T47D (cell line): ENCODE measurements at places on chromosomes 7 and 10.

- DNase-seq, result no peak
These were observed 38.9 kb upstream of the CPXM2 start for GRCh38 chr10:123930340-123931001.

DNA sequence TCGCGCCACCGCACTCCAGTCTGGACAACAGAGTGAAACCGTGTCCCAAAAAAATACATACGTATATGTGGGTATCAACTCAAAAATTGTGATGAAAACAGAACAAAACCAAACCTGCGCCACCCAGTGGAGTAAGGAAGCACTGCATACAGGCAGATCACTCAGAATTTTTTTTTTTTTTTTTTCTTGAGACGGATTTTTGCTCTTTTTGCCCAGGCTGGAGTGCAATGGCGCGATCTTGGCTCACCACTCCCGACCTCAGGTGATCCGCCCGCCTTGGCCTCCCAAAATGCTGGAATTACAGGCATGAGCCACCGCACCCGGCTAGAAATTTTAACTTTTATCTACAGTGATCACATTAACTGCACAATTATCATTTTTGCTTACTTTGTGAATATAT lies 9.1 kb upstream of the TMEM236 start:
- peak; percentile 60 for DNase-seq

GRCh38 chr10:13624630-13625029 lies 37.9 kb downstream of the PRPF18 start:
- DNase-seq, result no peak

- no peak for DNase-seq
These were observed 114.6 kb downstream of the TACC2 start for GRCh38 chr10:122103592-122103991.

DNA sequence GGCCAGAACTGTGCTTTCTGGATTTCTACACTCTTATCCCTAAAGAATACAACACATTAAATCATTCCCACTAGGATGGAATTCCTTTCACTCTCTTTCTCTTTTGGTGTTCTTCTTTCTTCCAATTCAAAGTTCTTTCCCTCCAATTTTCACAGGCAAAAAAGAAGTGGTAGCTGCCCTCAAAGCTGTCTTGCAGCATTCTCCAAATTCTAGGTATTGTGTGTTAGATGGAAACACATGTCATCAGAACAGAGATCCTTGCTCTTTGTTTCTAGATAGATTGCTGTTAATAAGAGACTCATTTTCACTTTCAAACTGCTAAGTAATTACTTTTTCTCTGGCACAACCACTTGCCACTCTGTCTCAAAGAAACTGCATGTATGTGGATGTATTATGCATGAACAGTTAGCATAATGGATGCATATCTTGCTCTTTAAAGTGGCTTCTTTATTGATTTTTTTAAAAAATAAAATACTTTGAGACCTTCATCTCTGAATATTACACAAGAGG lies 31.0 kb downstream of the SHTN1 start:
- DNase-seq, result no peak

DNA sequence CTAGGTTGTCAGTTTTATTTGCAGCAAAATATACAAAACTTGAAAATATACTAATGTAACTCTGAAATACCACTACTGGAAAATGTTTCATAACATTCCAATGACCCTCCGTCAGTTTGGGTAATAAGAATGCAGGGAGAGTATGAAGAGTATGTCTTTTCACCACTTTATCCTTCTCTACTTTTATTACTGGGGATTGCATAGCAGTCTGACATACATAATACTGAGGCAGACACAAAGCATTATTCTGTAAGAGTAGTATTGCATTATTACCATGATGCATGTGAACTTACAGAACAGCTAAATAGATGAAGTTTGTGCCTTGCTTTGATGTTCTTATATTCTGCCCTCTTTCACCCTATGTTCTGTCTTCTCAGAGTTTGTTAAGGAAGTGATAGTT lies 151.8 kb upstream of the TPK1 start:
- no peak for DNase-seq

GRCh38 chr10:4473977-4474376 lies 352.0 kb upstream of the AKR1E2 start:
- DNase-seq, result no peak

GRCh38 chr7:69657985-69658384 lies 59.7 kb downstream of the AUTS2 start:
- DNase-seq, result no peak

DNA sequence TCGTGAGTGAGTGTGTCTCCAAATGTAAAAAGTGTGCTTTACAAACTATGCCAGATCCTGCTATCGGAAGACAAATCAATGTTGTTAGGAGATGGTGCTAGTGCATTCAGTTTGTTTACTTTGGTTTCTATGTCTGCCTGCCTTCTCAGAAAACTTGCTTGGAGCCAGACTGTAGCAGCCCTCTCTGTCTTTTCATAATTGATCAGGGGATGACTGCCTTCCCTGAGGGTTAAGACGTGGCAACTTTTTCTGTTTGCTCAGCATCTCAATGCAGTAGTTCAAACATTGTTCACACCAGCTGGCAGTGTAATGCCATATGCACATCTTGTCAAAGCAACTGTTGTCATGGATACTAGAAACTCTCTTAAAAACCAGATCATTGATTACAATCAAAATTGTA lies 118.5 kb downstream of the FOXP2 start:
- DNase-seq, result peak; percentile 18

DNA sequence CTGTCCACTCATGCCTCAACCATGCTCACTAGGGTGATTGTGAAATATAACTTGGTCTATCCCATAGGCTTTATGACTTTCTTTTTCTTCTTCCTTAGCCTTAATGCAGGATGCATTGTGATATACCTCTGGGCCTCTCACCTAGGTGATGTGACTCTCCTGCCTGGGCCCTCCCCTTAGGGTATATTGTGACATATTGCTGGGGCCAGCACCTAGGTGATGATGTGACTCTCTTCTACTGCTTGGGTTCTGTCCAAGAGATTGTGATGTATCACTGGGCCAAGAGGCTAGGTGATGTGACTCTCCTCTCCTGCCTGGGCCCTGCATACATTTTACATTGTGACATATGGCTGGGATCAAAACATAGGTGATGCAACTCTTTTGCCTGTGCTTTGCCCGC lies 14.7 kb upstream of the ZNF107 start:
- no peak for DNase-seq
